ENCODE measurements at places on chromosomes 6 and 20.
A peak's percentile ranks its signal among the peaks of the same experiment; 100 is the strongest.

DNA sequence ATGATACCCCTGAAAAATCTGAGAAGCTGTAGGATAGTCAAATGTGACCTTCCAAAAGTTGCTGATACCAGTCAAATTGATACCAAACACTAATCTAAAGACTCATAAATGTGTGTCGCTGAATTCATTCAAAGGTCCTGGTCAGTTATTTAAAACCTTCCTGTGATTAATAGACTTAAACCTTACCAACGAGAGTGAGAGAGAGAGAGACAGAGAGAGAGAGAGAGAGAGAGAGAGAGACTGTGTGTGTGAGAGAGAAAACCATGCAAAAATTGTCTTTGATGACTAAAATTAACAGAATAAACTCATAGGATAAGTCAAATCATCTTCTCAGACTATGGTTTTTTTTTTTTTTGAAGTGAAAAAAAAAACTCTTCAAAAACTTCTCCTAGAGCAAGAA, 370.9 kb upstream of the HS3ST5 start:
- no peak for DNase-seq

GRCh38 chr6:124797224-124797623, 165.0 kb upstream of the RNF217 start:
- no peak for DNase-seq

DNA sequence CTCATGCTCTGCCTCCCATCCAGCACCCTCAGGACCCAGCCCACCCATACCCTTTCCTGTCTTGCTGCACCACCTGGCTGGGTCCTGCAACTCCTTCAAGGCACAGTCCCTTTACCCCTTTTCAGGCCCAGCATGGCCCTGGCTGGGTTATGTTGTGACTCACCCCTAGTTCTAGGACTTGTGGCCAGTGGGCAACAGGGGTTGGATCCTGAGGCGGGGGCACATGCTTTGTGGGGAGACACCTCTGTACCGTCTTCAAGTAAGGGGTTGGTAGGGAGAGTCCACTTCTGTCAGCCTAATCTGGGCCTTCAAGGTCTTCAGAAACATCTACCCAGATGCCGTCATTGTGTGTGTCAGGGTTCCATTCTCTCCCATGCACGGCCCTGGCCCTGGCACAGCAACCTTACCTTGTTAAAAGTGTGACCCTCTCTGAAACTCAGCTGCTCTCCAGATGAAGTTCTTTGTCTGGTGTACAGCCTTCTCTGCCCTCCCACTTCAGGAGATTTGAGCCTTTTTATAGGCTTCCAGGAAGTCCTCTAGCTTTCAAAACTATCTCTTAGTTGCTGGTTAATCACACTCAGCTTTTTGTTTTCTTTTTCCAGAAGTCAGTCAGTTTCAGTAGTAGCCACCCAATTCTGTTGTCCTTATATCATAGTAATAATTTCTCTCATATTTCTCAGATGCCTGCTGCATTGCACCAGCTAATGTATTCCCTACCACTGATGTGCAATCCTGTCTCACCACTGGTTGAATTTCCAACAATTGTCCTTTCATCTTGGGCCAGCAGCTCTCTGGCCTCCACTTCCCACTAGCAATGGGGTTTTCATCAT, 107.3 kb downstream of the NRN1 start:
- DNase-seq = no peak

DNA sequence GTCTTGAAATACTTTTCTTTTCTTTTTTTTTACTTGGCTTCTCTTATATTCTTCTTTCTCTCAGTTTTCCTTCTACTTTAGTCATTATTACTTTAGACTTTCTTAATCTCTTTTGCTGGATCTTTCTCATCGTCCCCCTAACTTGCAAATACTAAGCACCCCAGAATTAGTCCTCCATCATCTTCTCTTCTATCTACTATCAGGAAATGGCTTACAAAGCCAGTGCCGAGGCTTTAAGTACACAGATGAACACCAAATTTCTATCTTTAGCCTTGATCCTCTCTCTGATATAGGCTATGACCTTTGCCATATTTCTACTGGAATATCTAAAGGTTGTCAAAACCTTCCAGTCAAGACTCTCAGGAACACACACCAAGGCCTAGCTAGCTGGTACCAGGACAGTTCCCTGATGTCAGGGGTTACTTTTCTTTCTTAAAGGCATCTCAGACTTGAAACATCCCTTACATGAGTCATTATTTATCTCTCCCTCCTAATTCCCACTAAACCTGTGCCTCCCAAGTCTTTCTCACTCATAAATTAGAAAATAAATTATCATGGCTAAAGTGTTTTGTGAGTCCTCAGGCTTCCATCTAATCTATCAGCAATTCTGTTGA, 278.6 kb upstream of the TCF21 start:
- peak; percentile 54 for DNase-seq

GRCh38 chr6:66336176-66336575, 629.1 kb upstream of the EYS start:
- DNase-seq = peak; percentile 37

DNA sequence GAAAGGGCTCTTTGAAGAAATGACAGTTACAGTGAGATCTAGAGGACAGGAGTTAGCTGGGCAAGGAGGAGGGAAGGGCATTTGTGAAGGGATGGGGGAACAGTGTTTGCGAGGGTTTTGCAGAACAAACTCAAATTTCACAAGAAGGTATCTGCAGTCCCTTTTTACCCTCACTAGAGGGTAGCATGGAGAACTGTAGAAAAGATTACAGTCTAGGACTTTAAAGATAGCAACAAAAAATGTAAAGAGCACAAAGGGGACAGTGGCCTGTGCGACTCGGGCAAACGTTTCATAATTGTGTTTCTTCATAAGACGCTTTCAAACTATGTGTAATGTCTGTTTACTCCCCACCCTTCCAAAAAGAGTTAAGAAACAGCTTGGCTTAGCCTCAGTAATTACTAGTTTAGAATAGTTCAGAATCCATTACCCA, 21.2 kb upstream of the ASXL1 start:
- peak; percentile 45 for DNase-seq

DNA sequence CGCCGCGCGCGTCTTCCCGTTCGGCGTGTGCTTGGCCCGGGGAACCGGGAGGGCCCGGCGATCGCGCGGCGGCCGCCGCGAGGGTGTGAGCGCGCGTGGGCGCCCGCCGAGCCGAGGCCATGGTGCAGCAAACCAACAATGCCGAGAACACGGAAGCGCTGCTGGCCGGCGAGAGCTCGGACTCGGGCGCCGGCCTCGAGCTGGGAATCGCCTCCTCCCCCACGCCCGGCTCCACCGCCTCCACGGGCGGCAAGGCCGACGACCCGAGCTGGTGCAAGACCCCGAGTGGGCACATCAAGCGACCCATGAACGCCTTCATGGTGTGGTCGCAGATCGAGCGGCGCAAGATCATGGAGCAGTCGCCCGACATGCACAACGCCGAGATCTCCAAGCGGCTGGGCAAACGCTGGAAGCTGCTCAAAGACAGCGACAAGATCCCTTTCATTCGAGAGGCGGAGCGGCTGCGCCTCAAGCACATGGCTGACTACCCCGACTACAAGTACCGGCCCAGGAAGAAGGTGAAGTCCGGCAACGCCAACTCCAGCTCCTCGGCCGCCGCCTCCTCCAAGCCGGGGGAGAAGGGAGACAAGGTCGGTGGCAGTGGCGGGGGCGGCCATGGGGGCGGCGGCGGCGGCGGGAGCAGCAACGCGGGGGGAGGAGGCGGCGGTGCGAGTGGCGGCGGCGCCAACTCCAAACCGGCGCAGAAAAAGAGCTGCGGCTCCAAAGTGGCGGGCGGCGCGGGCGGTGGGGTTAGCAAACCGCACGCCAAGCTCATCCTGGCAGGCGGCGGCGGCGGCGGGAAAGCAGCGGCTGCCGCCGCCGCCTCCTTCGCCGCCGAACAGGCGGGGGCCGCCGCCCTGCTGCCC, 1.1 kb downstream of the SOX4 start:
- peak; percentile 73 for DNase-seq

DNA sequence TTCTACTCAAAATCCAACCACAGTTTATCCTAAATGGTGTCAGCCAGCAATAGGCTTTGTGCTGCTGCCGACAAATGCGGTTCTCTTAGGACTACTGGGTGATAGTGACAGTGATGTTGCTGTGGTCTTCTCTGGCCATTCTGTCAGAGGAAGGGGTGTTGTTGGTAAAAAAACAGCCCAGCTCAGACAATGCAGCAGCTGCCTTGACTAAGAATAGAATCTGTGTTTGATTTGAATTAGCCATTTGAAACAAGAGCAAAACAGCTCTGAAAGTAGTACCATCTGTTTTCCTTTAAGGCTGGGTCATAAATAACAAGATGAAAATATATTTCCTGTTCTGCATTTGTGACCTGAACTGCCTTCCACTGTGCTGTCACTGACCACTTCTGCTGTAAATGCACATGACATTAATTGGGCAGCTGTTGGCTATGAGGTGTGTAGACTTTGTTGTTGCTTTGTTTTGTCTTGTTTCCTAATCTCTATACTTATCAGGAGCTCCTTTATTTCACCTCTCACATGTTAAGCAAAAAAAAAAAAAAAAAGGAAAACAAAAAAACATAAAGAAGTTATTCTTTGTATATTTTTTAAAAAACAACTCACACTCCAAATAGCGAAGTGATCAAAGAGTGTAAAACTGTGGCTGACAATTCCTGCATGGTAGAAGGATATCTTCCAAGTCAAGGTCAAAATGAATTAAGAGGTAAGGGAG, 497.8 kb upstream of the ARID1B start:
- no peak for DNase-seq

DNA sequence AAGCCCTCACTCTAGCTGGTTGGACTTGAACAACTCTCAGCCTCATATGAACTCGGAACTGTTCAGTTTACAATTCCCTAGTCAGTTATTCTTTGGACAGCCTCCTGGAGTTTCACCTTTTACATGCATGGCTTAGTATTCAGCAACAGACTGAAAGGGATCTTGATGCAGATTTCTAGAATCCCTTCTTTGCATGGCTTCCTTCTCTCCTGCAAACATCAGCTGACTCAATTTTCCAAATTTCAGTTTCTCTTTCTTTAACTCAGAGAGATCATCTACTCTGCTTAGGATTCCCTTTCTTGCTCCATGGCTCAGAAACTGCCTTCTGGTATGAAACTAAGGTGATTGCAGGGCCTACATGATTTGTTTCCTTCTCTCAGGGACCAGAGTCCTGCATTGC, 99.6 kb downstream of the CEP57L1 start:
- DNase-seq = no peak

DNA sequence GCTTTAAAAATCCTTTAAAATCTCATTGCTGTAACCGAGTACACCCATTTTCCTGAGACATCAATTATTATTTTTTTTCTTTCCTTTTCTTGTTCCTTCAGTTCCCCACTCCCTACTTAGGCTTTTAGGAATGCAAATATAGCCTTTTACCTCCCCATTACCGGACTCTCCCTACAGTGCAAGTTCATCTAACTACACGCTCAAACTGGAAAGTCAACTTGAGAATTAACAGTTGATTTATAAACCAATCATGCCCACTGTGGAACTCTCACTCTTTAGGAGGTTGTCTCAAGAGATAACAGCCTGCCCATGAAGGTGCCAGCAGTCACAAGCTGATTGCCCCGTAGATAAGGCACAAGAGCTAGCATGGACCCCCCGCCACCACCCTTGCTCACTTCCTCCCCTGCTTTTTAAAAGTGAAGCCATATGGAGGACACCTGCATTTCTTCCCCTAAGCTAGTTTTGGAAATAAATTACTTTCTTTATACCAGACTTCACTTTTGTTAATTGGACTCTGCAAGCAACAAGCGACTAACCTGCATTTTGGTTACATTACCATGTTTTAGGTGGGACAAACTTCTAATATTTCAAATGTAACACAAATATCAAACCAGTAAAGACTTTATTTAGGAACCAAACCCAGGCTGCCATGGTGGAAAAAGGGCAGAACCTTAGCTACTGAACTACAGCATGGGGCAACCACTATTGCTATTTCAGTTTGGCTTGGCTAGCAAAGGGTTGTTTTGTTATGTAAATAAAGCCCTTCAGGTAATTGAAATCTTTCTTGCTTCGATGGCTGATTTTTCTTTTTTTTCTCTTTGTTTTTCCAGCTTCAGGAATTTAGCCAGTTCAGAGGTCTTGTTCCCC, 34.9 kb downstream of the UBD start:
- no peak for DNase-seq

DNA sequence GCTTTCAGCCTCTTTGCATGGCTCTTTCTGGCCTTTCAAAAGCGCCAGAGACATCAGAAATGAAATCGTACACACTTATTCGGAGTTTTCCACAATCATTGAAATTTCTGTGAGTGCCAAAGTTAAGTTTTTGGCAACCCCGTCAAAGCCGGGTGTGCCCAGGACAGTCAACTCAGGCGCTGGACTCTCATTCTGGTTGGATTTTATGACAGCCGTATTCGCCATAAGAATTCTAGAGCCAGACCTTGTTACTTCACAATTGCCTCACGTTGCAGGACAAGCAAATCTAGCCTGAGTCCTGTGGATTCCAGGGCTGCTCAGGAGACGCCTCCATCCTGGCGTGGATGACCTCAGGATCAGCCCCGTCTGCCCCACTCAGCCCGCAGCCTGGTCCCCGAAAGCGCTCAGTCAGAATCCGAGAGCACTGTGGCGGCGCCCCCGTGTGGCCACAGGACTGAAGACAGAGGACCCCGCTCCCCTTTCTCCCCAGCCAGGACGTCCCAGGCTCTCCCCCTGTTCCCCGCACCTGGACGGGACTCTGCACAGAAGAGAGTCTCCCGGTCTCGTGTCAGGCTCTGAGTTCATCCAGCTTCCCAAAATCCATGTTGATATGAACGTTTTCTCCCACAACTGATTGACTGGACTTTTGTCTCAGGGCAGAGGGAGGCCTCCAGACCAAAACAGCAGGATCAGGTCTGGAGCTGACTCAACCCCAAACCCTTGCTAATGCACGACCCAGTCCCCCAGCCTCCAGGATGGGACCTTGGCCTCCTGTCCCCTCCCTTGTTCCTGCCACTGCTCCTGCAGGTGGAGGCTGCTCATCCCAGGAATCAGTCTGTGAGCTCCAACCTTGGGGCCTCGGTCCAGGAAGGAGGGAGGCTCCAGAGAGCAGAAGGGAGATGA, 38.2 kb downstream of the MICA start:
- peak; percentile 63 for DNase-seq

- DNase-seq = peak; percentile 21
Measured at GRCh38 chr6:55474382-55474781, 104.6 kb downstream of the HMGCLL1 start.

GRCh38 chr20:32037929-32038328, 14.1 kb upstream of the HCK start:
- peak; percentile 70 for DNase-seq

- DNase-seq = no peak
Measured at GRCh38 chr6:11428371-11428770, 109.2 kb upstream of the TMEM170B start.

DNA sequence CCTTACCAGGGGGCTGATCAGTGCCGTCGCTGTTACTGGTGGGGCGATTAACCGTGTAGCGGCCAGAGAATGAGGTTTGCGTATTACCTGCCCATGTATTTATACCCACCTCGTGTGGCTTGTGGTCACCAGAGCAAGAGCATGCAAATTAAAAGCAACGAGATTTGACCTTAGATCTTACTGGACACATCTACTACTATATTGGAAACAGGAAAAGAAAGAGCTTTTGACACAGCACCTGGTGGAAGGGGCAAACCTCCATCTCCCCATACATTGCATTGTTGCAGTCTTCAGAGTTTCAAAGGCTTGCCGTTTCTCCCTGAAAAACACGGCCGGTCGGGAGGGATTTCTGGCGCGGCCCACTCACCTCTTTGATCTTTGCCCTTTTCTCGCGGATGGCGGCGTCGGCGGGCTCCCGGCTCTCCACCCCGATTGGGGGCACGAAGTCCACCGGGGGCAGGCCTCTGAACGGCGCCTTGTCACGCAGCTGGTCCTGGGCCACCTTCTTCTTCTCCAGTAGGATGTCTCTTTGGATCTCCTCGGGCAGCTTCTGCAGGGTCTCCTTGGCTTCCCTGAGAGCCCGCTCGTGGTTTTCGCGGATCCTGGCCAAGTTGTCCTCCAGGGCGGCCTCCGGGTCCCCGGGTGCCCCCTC, 1.3 kb downstream of the MAN1A1 start:
- DNase-seq = no peak
